ENCODE measurements at places on chromosomes 11 and 22. TPM values are rescaled to one million over a fixed set of nuclear protein-coding genes. Genes with fewer than 3 reads are reported as not detected.

- H3K4me1 ChIP-seq = peaks cover 9% of the 10 kb centered on the region
- H3K27ac ChIP-seq = no peak overlapping the region
- DNase-seq = no peak
- H3K36me3 ChIP-seq = no peaks in the 10 kb centered on the region
- no peak overlapping the region for H3K4me3 ChIP-seq
Measured at GRCh38 chr22:46113110-46113909, 37.0 kb upstream of the PPARA start.

DNA sequence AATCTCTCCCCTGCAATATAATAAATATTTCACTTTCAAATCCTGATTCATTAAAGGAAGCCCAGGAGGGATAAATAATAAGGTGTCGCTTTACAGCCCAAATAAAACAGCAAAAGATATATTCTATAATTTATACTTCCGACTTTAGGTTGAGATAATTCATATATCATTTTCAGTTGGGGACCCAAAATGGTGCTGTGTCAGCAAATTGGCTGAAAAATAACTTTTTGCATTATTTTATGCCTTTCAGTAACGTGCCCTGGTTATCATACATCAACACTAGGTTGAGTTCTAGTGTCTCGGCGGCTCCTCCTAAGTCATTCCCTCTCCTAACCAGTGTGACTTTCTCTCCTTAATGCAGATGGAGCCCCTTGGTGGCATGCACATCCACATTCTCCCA, 278.2 kb downstream of the NXPE2 start:
- no peak overlapping the region for H3K4me3 ChIP-seq
- H3K27me3 ChIP-seq = no peaks in the 10 kb centered on the region
- H3K4me1 ChIP-seq = peaks cover 8% of the 10 kb centered on the region
- no peak overlapping the region for H3K27ac ChIP-seq
- DNase-seq = no peak
- H3K36me3 ChIP-seq = no peaks in the 10 kb centered on the region

GRCh38 chr11:61121192-61121831, 19.0 kb downstream of the CD5 start:
- no peak overlapping the region for H3K27ac ChIP-seq
- peaks cover 14% of the 10 kb centered on the region for H3K4me1 ChIP-seq
- H3K27me3 ChIP-seq = no peaks in the 10 kb centered on the region
- H3K36me3 ChIP-seq = no peaks in the 10 kb centered on the region
- no peak overlapping the region for H3K4me3 ChIP-seq
- no peak for DNase-seq

GRCh38 chr11:115208808-115209259, 295.4 kb downstream of the CADM1 start:
- DNase-seq = no peak
- peaks cover 11% of the 10 kb centered on the region for H3K4me1 ChIP-seq
- no peak overlapping the region for H3K27ac ChIP-seq
- no peaks in the 10 kb centered on the region for H3K27me3 ChIP-seq
- H3K36me3 ChIP-seq = peaks cover 2% of the 10 kb centered on the region

The OR2D2 gene
- total RNA-seq = not detected

DNA sequence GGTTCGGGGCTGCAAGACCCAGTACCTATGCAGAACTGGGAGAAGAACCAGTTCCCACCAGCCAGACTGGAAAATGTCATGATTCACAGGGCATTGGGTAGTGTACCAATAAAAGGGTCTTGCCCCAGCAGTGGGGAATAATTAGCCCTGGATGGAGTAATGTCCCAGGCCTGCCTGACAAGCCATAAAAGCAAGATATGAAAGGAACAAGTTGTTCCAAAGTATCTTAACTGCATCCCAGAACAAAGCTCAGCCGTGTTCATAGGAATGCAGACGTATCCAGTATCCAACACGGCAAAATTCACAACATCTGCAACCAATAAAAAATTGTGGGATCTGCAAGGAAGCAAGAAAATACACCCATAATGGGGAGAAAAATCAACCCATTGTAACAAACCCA, 47.9 kb downstream of the ASCL2 start:
- H3K4me1 ChIP-seq = peaks cover 4% of the 10 kb centered on the region
- DNase-seq = no peak
- no peaks in the 10 kb centered on the region for H3K36me3 ChIP-seq
- peaks cover 4% of the 10 kb centered on the region for H3K27me3 ChIP-seq
- no peak overlapping the region for H3K27ac ChIP-seq

The MPEG1 gene
- not detected for total RNA-seq

- no peak for DNase-seq
- no peaks in the 10 kb centered on the region for H3K27me3 ChIP-seq
- H3K27ac ChIP-seq = no peak overlapping the region
- H3K36me3 ChIP-seq = no peaks in the 10 kb centered on the region
- no peak overlapping the region for H3K4me3 ChIP-seq
Measured at GRCh38 chr11:63901660-63902059, 15.3 kb downstream of the RCOR2 start.

- peaks cover 25% of the 10 kb centered on the region for H3K4me1 ChIP-seq
- no peak for DNase-seq
- H3K27ac ChIP-seq = no peak overlapping the region
Measured at GRCh38 chr11:102426000-102426399, 26.6 kb downstream of the TMEM123 start.

- no peaks in the 10 kb centered on the region for H3K36me3 ChIP-seq
- no peaks in the 10 kb centered on the region for H3K4me1 ChIP-seq
- H3K27ac ChIP-seq = no peak overlapping the region
- H3K27me3 ChIP-seq = peaks cover 29% of the 10 kb centered on the region
- no peak for DNase-seq
- no peak overlapping the region for H3K4me3 ChIP-seq
Measured at GRCh38 chr11:67516806-67517205, 6.4 kb downstream of the CABP2 start.

GRCh38 chr11:8017894-8018483, 30.9 kb downstream of the EIF3F start:
- DNase-seq = peak; percentile 24
- H3K36me3 ChIP-seq = no peaks in the 10 kb centered on the region
- H3K27me3 ChIP-seq = peaks cover 77% of the 10 kb centered on the region
- H3K4me3 ChIP-seq = peak overlapping the region; percentile 87
- H3K4me1 ChIP-seq = peaks cover 10% of the 10 kb centered on the region

- H3K4me3 ChIP-seq = no peak overlapping the region
- H3K4me1 ChIP-seq = peaks cover 4% of the 10 kb centered on the region
- H3K36me3 ChIP-seq = no peaks in the 10 kb centered on the region
- peaks cover 5% of the 10 kb centered on the region for H3K27me3 ChIP-seq
Measured at GRCh38 chr11:122146475-122146874, 30.5 kb upstream of the BLID start.

- no peak overlapping the region for H3K4me3 ChIP-seq
- H3K4me1 ChIP-seq = peaks cover 8% of the 10 kb centered on the region
- no peak overlapping the region for H3K27ac ChIP-seq
- H3K27me3 ChIP-seq = no peaks in the 10 kb centered on the region
Measured at GRCh38 chr22:40202225-40202944, 24.7 kb downstream of the TNRC6B start.

The IFITM10 gene
- not detected for total RNA-seq

The CCDC157 gene
- 11.1 TPM for total RNA-seq

The CCDC85B gene
- 23.1 TPM for total RNA-seq

- no peak overlapping the region for H3K27ac ChIP-seq
- H3K36me3 ChIP-seq = no peaks in the 10 kb centered on the region
- no peak overlapping the region for H3K4me3 ChIP-seq
- peaks cover 82% of the 10 kb centered on the region for H3K27me3 ChIP-seq
- DNase-seq = no peak
- H3K4me1 ChIP-seq = peaks cover 31% of the 10 kb centered on the region
Measured at GRCh38 chr11:64032050-64032449, 3.7 kb upstream of the FLRT1 start.

DNA sequence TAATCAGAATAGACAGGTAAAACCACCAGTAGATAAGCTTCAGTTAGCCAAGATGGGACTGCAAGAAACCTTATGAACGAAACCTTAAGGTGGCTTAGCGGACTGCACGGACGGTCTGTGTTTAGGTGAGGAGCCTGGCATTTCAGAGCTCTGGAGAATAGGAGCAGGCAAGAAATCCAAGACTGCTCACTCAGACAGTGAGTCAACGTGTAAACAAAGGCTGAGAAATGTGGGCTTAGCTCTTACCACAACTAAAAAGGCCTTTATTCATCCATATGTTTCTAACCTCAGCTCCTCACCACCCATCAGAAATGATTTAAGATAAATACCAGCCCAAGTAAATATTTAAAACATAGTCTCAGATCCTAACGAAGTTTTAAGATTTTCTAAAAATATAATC, 657.7 kb downstream of the OPCML start:
- H3K4me1 ChIP-seq = no peaks in the 10 kb centered on the region
- no peaks in the 10 kb centered on the region for H3K27me3 ChIP-seq
- H3K27ac ChIP-seq = no peak overlapping the region
- no peak for DNase-seq
- H3K36me3 ChIP-seq = no peaks in the 10 kb centered on the region

- peaks cover 6% of the 10 kb centered on the region for H3K4me1 ChIP-seq
- peaks cover 24% of the 10 kb centered on the region for H3K27me3 ChIP-seq
- no peak for DNase-seq
- H3K4me3 ChIP-seq = no peak overlapping the region
- no peak overlapping the region for H3K27ac ChIP-seq
- no peaks in the 10 kb centered on the region for H3K36me3 ChIP-seq
Measured at GRCh38 chr11:124889191-124890091, 8.2 kb downstream of the ROBO4 start.

DNA sequence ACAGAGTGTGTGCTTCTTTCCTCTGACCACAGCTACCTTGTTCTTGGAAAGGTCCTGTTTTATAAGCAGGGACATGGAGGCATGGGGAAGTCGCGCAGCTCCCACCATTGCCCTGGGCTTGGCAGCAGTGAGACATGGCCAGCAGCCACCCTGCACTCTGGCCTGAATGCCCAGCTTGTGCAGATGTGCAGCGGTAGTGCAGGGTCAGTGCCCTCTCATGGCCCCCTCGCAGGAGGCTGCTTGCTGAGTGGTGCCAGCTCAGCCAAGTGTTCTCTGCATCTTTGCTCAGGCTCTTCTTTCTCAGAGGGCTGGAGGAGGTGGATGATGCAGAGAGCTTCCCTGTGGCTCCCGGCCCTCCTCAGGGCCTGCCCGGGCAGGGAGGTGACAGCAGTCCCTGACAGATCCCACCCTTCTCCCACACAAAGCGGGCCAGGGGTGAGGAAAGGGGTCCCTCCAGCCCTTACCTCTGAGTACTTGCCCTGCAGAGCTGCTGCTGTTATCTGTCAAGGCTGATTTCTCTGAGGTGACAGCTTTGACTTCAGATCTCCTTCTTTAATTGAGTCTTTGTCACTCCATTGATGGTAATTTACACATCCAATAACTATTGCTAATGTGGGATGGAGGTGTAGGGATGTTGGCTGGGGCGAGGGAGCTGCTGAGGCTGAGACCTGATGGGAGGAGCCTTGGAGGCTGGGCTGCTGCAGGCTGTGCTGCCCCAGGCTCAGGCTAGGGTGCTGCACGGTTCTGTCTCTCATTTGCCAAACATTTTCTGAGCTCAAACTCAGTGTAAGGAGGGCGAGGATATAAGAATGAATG, 47.4 kb upstream of the B3GAT1 start:
- H3K4me3 ChIP-seq = no peak overlapping the region
- H3K36me3 ChIP-seq = no peaks in the 10 kb centered on the region
- H3K27me3 ChIP-seq = no peaks in the 10 kb centered on the region
- H3K4me1 ChIP-seq = peaks cover 17% of the 10 kb centered on the region
- H3K27ac ChIP-seq = no peak overlapping the region
- no peak for DNase-seq

DNA sequence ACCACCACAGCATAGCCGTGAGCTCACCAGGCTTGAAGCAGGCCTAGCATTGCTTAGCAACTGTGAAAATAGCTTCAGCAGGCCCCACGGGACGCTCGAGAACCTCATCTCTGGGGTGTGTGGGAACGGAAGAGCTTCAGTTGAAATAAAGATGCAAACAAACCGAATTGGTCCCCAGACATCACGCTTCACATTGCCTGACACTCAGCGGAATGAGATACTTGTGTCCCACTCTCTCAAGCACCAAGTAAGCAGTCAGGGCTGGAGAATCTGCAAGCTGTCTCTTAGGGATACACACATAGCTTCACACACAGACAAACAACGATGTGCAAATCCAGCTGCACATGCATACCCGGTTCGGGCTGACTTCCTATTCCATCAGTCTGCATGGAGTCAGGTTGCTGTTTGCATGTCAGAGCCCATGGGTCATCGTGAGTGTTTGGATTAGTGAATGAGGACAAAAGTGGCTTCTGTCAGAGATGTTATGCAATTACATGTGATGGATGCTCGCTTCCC, 205.7 kb downstream of the SNX19 start:
- H3K4me1 ChIP-seq = no peaks in the 10 kb centered on the region
- H3K27me3 ChIP-seq = no peaks in the 10 kb centered on the region
- H3K36me3 ChIP-seq = no peaks in the 10 kb centered on the region

- no peaks in the 10 kb centered on the region for H3K36me3 ChIP-seq
- H3K27ac ChIP-seq = no peak overlapping the region
- peaks cover 3% of the 10 kb centered on the region for H3K4me1 ChIP-seq
- no peaks in the 10 kb centered on the region for H3K27me3 ChIP-seq
- no peak for DNase-seq
Measured at GRCh38 chr11:13446444-13446843, 16.6 kb downstream of the BTBD10 start.

- DNase-seq = no peak
- no peak overlapping the region for H3K27ac ChIP-seq
- no peaks in the 10 kb centered on the region for H3K36me3 ChIP-seq
- H3K4me1 ChIP-seq = peaks cover 18% of the 10 kb centered on the region
- H3K27me3 ChIP-seq = no peaks in the 10 kb centered on the region
Measured at GRCh38 chr11:47495856-47496217, 46.9 kb upstream of the RAPSN start.

GRCh38 chr11:134200688-134201087, 23.1 kb downstream of the NCAPD3 start:
- H3K4me3 ChIP-seq = no peak overlapping the region
- no peaks in the 10 kb centered on the region for H3K4me1 ChIP-seq
- no peaks in the 10 kb centered on the region for H3K27me3 ChIP-seq

DNA sequence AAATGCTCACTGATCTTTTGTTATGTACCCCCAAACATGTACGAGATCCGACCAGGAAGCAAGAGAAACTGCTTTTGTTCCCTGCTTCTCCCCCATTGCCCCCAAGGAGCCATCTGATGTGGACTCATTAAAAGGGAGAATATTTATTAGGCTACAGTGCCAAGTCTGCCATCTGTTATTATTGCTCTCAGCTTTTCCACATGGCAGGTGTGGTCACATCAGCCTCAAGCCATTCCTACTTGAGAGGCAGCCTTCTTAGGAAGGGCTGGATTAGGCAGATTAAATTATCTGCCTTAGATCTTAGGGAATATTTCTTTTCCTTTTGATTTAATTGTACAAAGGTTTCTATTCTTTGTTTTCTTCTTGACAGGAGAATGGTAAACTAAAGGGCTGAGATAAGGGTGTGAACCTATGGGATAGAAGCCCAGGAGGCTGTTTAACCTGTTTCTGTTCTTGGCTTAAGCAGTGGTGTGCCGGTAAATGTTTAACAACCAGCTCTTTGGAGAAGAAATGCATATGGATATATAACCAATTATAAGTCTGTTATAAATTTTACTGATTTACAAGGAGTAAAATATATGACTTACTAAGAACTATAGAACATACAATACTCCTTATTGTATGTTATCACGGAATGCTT, 88.8 kb downstream of the PDHX start:
- no peak for DNase-seq
- no peak overlapping the region for H3K27ac ChIP-seq

Measured in neural progenitor cell (in vitro differentiated cells).